Gastroesophageal sphincter (tissue), 4 donors: ENCODE measurements at places on chromosomes 7 and 10. TPM values are rescaled to one million over a fixed set of nuclear protein-coding genes. Genes with fewer than 3 reads are reported as not detected.

DNA sequence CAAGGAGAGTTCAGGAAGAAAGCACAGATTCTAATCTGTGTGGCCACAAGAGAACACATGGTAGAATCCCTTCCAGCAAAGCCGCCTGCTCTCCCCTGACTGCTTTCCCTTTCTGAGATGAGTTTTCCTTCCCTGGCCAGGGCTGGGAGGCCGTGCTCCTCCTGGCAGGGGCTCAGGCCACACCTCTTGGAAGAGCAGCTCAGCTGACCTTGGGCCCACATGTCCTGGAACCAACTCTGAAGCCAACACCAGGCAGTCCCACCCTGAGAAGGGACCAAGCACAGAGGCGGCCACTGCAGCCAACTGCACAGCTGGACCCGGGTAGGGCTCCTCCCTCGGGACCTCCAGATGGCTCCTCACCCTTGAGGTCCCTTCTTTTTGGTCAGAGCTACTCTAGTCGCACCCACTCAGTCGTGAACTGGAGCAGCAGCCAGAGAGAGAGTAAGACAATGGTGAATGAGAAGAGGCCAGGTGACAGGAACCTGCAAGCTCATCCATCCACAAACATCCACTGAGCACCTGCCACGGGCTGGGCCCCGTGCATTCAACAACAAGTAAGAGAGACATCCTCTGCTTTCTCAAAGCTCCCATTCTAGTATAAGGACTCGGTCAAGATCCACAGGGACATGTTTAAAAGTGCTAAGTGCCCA, 40.3 kb downstream of the FAM53B start:
- peak; percentile 76 for ATAC-seq

DNA sequence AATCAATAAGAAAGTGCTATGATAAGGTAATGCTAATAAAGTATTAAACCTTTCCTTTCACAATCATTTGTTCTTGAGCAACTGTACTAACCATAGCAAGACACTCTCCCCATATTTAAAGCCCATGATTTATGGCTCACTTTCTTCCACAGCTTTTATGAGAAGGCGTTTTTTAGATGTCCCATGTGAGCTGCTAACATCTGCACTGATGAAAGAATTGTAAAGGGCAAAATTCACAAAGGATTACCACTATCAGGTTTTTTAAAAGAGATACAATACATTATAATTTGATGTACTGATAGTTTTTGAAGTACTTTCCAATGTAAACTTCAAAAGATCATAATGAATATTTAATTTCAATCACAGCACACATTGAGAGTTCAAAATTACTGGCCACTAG, 75.7 kb downstream of the RNLS start:
- ATAC-seq: no peak

DNA sequence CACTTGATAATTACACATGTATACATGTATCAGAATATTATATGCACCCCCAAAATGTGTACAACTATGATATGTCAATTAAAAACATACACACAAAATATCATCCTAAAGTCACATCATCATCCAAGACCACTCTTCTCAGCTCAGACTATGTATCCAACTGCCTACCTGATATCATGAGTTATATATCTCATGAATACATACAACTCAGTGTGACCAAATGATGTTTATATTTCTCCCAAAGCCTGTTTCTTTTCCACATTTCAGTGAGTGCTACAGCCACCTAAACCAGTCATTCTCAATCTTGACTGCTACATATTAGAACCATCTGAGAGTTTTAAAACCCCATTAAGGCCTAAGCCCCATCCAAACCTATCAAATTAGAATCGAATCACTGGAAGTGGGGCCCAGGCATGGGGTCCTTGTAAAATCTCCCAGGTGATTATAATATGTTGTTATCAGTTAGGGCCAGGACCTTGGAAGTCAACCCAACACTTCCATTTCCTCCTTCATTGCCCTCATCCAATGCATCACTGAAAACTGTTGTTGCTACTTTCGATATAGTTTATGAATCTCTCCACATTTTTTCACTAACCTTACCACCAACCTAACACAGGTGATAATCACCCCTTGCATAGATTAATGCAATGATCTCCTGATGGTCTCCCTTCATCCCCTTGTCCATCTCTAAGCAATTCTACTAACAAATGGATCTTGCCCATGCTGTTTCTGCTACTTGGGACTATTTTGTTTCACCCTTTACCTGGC, 53.8 kb upstream of the ITGB8 start:
- ATAC-seq: no peak

The AQP1 gene
- total RNA-seq: 462 TPM

GRCh38 chr7:51426163-51426562, 109.6 kb upstream of the COBL start:
- ATAC-seq: no peak

GRCh38 chr7:28298870-28299518, 113.3 kb upstream of the CREB5 start:
- ATAC-seq: no peak

DNA sequence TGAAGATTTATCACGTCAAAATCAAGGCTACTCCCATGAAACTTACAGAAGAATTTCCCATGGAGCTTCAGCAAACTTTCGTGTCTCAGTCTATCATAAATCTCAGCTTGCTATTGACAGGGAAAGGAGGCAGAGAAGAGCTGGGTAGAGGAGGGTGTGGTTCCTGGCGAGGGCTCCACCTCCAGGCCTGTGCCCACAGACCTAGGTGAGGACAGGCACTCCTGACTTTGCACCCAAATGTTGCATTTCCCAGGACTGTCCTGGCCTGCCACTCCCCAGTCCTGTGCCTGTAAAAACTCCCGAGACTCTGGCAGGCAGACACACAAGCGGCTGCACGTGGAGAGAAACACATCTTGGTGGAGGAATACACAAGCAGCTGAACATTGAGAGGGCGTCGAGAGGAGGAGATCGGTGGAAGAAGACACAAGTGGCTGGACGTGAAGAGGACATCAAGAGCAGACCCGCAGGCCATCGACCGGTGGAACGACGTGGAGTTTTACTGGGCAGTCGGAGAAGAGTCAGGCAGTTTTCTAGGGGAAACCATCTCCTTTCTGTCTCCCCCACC, 145.1 kb downstream of the CTNNA3 start:
- no peak for ATAC-seq

DNA sequence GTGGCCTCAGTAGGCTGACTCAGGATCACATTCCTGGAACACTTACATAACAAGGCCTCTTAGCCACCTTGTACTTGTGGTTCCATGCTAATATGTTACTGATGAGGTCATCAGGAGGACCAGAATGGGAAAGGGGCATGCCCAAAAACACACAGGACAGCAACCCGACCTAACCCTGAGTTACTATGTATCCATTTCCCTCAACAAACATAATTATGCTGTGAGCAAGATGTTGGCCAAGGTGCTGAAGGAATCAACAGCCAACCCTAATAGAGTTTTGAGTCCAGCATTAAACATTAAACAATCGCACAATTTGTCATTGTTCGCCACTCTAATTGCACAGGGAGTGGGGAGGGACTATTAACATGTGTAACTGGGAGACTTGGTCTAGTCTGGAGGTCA, 129.4 kb downstream of the PLPP4 start:
- ATAC-seq: no peak

- ATAC-seq: no peak
Measured at GRCh38 chr7:7178081-7178480, 4.3 kb upstream of the C1GALT1 start.

DNA sequence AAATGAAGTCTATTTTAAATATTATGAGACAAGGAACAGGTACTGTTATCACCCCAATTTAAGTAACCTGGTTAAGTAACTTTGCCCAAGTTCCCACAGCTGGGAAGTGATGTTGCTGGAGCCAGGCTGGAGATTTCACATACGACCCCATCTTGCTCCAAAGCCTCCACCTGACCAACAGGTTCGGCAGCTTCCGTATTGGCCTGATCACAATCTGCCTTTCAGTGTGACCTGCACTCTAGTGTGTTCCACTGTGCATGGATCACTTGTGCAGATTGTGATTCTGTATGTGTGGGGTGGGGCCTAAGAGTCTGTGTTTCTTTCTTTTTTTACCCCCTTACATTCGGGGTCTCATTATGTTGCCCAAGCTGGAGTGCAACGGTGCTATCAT, 66.1 kb downstream of the PRTFDC1 start:
- no peak for ATAC-seq

- ATAC-seq: no peak
Measured at GRCh38 chr10:118963933-118964332, 65.6 kb upstream of the NANOS1 start.

The GPR37 gene
- 12.0 TPM for total RNA-seq

DNA sequence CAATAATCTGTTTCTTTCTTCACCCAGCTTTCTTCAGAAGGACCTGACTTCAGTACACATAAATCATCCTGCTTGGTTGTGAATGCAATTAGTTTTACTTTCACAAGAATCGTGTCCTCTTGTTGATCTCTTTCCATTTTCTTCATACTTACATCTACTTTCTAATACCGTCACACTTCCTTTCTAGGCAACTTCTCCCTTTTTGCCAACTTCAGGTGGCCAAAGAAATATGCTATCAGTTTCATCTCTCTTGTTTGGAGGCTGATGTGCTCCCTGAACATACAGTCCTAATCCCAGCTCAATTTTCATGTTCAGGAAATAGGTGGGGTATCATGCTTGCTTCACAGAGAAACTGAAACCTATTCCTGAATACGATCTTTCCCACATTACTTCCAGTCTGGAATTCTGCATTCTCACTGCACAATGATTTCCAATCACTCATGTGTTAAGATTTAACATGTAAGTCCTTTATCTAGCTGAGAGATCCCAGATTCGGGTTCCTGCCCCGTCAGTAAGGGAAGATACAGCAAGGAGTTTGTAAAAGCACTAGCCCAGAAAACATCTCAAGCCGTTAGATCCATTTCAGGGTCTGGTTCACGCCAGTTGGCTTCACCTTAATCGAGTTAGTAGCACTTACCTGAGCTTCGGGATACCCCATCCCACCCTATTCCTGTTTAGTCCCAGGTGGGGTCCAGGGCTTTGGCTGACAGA, 994 bp downstream of the SLC25A28 start:
- ATAC-seq: no peak

GRCh38 chr7:83908526-83908925, 259.6 kb upstream of the SEMA3E start:
- no peak for ATAC-seq

- ATAC-seq: no peak
Measured at GRCh38 chr7:157495594-157495993, 158.8 kb downstream of the DNAJB6 start.

DNA sequence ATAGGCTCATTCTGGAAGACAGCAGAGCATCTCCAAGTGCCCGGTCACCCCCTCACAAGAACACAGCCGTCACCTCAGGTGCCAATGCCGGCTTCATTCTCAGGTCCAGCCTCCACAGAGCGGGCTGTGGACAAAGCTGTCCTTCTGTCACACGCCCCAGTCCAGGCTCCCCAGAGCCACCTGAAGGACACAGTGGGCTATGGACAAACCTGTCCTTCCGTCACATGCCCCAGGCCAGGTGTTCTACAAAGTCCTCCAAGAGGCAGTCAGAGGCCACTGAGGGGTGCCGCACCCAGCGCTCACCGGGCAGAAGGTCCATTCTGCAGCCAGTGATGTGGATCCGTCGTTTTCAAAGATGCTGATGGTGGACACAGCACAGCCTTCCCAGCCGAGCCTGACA, 173.2 kb upstream of the PPP2R2D start:
- no peak for ATAC-seq

GRCh38 chr7:158251061-158251965, 336.3 kb downstream of the PTPRN2 start:
- ATAC-seq: no peak
